Right atrium auricular region (tissue), 2 donors: ENCODE measurements at places on chromosomes 2 and 18. TPM values are rescaled to one million over a fixed set of nuclear protein-coding genes. Genes with fewer than 3 reads are reported as not detected.

DNA sequence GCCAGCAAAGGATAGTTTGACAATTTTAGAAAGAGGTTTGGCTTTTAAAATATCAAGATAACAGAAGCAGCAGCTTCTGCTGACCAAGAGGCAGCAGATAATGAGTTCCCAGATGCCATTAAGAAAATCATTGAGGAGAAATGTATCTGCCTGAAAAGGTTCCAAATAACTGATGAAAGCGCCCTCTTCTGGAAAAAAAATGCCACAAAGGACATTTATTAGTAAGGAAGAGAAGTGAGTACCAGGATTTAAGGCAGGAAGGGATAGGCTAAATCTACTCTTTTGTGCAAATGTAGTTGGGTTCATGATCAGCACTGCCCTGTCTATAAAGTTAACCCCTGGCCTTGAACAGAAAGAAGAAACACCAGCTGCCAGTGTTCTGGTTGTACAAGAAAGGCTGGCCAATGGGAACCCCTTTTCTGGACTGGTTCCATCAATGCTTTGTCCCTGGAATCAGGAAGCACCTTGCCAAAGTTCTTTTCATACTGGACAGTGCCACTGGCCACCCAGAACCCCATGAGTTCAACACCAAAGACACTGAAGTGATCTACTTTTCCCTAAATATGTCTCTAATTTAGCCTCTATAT, 40.6 kb downstream of the DHX57 start:
- H3K27me3 ChIP-seq: no peaks in the 10 kb centered on the region
- no peak overlapping the region for H3K27ac ChIP-seq
- H3K4me1 ChIP-seq: no peaks in the 10 kb centered on the region
- H3K36me3 ChIP-seq: peaks cover 18% of the 10 kb centered on the region
- no peak for DNase-seq

DNA sequence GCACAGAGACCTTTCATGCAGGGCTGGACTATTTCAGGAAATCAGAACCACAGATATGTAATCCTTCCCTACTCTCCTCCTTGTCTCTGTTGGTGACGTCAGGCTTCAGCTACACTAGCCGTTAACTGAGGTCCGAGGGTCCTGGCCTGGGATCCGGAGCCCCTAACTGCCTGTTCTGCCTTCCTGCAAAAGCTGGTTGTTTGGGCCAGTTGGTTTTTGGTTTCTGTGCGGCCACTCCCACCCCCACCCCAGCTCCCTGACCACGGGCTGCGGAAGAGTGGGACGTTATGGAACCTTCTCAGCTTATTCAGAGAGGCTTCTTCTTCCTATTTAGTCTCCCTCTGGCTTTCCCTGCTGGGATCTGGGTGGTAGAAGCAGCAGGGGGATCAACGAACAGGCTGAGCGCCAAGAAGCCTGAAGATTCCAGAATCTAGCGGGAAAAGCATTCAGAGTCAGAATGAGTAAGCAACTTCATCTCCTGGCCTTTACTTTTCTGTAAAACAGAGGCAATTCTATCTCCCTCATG, 49.3 kb upstream of the ROCK2 start:
- H3K36me3 ChIP-seq: no peaks in the 10 kb centered on the region
- no peaks in the 10 kb centered on the region for H3K4me1 ChIP-seq
- H3K4me3 ChIP-seq: no peak overlapping the region
- DNase-seq: no peak

GRCh38 chr18:47877892-47878291, 52.6 kb downstream of the SMAD2 start:
- peaks cover 7% of the 10 kb centered on the region for H3K4me1 ChIP-seq
- no peak overlapping the region for H3K27ac ChIP-seq
- no peak overlapping the region for H3K4me3 ChIP-seq
- no peak for DNase-seq
- H3K27me3 ChIP-seq: no peaks in the 10 kb centered on the region

GRCh38 chr2:68458981-68459380, 8.1 kb downstream of the FBXO48 start:
- H3K27ac ChIP-seq: no peak overlapping the region
- no peak for DNase-seq
- no peaks in the 10 kb centered on the region for H3K36me3 ChIP-seq
- H3K4me3 ChIP-seq: no peak overlapping the region

DNA sequence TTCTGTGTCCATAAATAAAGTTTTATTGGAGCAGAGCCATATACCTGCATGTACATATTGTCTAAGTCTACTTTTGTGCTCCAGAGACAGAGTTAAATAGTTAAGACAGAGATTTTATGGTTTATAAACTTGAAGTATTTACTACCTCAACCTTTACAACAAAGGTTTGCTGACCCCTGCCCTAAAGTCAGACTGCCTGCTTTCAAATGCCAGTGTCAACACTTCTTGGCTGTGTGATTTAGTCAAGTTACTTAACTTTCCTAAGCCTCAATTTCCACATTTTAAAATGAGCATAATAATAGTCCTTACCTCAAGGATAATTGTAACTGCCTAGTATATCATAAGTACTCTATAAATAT, 44.4 kb upstream of the ITPRID2 start:
- no peaks in the 10 kb centered on the region for H3K4me1 ChIP-seq
- no peaks in the 10 kb centered on the region for H3K27me3 ChIP-seq
- no peak overlapping the region for H3K27ac ChIP-seq

- H3K4me3 ChIP-seq: no peak overlapping the region
- no peaks in the 10 kb centered on the region for H3K27me3 ChIP-seq
- no peak overlapping the region for H3K27ac ChIP-seq
These were observed 9.5 kb downstream of the DUSP19 start for GRCh38 chr2:183088061-183088460.

DNA sequence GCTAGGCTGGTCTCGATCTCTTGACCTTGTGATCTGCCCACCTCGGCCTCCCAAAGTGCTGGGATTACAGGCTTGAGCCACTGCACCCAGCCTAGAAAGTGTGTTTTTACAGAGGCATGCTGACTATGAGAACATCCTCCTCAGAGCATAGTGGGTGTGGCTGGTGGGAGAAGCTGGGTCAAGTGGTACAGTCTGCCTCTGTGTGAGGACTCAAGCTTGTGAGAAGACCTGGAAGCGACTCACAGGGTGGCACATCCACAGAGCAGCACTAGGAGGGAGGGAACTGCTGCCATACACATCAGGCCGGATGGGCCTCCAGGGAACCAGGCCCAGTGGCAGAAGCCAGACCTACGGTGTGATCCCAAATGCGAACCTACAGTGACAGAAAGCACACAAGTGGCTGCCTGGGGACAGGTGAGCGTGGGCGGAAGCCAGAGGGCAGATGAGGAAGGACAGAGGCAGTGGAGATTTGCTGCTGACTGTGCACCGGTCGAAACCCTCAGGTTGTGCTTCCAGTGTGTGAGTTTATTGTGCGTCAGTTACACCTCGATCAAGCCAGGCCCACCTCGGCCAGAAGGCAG, 8.9 kb downstream of the ARHGEF4 start:
- no peak overlapping the region for H3K4me3 ChIP-seq
- H3K4me1 ChIP-seq: no peaks in the 10 kb centered on the region
- H3K27ac ChIP-seq: no peak overlapping the region
- DNase-seq: no peak
- H3K36me3 ChIP-seq: no peaks in the 10 kb centered on the region

- no peaks in the 10 kb centered on the region for H3K36me3 ChIP-seq
- no peak overlapping the region for H3K27ac ChIP-seq
- no peak overlapping the region for H3K4me3 ChIP-seq
These were observed 17.1 kb downstream of the ZFP36L2 start for GRCh38 chr2:43209204-43209717.

DNA sequence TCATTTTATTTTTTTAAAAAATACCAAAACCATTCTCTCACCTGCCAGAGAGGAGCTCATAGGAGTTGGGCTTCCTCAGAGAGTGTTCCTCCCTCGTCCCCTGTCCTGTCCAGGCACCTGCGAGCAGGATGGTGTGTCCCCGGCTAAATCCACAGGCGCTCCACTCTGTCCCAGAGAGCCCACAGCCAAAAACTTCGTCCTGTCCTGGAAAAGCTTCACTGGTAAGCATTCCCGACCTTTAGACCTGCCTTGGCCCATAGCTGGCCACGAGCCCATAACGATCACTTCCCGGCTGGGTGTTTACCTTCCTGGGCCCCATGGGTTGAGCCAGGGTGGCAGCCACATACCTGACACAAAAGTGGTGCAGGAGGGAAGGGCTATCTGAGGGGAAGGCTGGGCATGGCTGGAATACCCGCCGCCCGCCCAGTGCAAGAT, at the start of gene NGEF:
Gene NGEF, minus strand, starts transcription at position 230 of the 435 bp plus-strand sequence. CDS start 38,366 bp downstream, outside the sequence.
- no peaks in the 10 kb centered on the region for H3K36me3 ChIP-seq
- H3K4me1 ChIP-seq: no peaks in the 10 kb centered on the region
- no peak within 1 kb of the TSS for H3K4me3 ChIP-seq
- DNase-seq: no peak

DNA sequence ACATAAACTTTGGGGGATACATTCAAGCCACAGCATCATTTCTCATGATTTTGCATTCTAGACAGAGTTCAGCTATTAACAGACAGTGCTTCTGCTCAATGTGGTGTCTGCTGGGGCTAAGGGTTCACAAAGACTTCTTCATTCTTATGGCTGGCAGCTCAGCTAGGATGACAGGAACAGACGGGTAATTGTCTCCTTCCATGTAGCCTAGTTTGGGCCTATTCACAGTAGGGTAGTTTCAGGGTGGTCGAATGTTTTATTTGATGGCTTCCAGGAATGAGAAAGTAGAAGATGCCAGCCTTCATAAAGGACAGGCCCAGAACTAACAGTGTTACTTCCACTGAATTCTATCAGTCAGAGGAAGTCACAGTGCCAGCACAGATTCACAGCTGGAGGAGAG, 26.0 kb upstream of the BCL2L11 start:
- DNase-seq: no peak
- H3K27ac ChIP-seq: no peak overlapping the region
- no peak overlapping the region for H3K4me3 ChIP-seq
- H3K27me3 ChIP-seq: no peaks in the 10 kb centered on the region
- H3K4me1 ChIP-seq: no peaks in the 10 kb centered on the region
- H3K36me3 ChIP-seq: no peaks in the 10 kb centered on the region

The CFAP221 gene
- 0.44 TPM for total RNA-seq

The CREG2 gene
- 0.59 TPM for total RNA-seq

The TSPYL6 gene
- not detected for total RNA-seq

The FBLN7 gene
- 3.5 TPM for total RNA-seq
